Left ventricle myocardium inferior (tissue), 1 donor: ENCODE measurements at places on chromosomes 7 and 10.
A peak's percentile ranks its signal among the peaks of the same experiment; 100 is the strongest.

- no peak for DNase-seq
Observed at GRCh38 chr7:133234961-133235875, 17.7 kb upstream of the EXOC4 start.

GRCh38 chr10:70432101-70432500, 9.4 kb downstream of the NODAL start:
- DNase-seq: peak; percentile 54

- DNase-seq: no peak
Observed at GRCh38 chr10:30865141-30865926, 166.3 kb downstream of the ZNF438 start.

DNA sequence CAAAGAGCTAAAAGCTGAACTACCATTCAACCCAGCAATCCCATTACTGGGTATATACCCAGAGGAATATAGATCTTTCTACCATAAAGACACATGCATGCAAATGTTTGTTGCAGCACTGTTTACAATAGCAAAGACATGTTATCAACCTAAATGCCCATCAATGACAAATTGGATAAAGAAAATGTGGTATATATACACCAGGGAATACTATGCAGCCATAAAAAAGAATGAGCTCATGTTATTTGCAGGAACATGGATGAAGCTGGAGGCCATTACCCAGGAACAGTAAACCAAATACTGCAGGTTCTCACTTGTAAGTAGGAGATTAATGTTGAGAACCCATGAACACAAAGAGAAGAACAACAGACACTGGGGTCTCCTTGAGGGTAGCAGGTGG, 1295.1 kb downstream of the TYW1 start:
- DNase-seq: no peak

GRCh38 chr10:114829160-114829909, 7.8 kb downstream of the FHIP2A start:
- DNase-seq: no peak

GRCh38 chr10:114301177-114301576, 62.1 kb downstream of the VWA2 start:
- no peak for DNase-seq

DNA sequence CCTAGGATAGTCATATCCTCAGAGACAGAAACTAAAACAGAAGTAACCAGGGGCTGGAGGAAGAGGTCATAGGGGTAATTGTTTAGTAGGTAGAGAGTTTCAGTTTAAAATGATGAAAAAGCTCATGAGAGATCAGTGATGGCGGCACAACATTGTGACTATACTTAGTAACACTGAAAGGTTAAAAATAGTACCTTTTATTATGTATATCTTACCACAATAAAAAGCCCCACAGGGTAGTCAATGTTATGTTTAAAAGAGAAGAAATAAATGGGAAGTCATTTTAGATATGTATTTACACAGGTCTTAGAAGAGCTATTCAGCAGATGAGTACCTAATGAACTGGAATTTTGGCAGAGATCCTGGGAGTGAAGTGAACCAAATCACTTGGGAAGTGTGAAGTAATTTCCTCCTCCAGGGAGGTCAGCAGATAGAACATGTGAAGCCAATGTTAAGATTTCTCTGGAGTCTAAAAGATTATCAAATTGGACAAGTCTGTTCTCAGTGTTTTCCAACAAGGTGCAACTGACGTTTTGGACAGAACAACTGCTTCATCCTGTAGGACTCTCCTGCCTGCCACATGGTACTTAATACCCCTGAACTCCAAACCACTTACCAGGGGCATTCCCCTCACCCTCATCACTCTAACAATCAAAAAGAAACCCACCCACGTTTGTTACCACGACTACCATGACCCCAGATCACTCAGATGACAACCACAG, 6.4 kb downstream of the CDCA7L start:
- DNase-seq: no peak

GRCh38 chr7:126658684-126659083, 594.1 kb downstream of the GRM8 start:
- no peak for DNase-seq

- no peak for DNase-seq
Observed at GRCh38 chr7:96327429-96327828, 5.5 kb upstream of the SLC25A13 start.

DNA sequence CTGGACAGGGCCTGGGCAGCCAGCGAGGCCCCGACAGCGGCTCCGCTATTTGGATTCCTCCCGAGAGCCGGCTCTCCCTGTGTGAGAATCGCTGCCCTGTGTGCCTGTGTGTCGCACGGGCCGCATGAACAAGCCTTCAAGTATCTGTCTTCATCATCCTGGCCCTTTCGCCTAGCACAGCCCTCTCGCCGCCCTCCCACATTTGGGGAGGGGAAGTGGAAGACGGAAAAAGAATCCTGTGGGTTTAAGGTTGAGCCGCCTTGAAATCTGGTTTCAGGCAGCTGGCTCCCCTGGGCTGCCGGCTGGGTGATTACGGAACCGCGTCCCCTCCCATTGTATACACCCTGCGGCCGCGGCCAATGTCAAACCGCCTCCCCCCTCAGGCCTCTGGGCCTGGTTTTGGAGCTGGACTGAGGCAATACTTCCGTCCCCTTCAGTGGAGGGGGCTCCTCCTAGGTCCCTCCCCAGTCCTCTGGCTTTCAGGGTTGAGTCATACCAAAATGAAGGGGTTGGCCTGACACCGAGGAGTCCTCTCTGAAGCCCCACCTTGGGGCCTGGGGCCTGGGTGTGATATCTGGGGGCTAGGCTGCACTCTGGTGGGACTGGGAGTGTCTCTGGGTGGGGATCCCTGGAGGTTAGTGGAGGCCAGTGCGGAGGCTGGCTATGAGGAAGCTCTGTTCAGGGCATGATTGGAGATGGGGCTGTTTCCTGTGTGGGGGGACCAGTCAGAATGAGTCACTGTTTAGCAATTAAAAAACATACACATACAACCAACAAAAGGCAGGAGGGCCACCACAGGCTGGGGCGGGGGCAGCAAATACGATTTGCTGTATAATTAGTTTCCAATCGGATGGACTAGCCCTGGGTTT, 1.7 kb downstream of the TRIM8 start:
- DNase-seq: peak; percentile 89

DNA sequence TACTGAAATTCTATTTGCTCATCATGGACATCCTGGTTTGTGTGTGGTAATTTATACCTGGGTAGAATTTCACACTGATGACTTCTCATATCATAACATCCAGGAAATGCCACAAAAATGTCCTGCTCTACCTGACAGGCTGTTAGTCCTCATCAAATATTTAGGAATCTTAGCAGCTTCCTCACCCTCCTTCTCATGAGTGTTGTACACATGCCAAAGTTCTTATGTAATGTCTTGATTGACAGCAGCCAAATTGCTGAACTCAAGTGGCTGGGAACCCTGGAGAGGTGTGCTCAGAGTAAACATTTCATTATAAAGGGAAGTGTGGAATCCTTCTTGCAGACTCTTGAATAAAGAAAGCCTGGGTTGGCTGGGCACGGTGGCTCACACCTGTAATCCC, 8.9 kb downstream of the EEPD1 start:
- DNase-seq: no peak

- no peak for DNase-seq
Observed at GRCh38 chr7:94060752-94061151, 56.6 kb upstream of the BET1 start.

- DNase-seq: no peak
Observed at GRCh38 chr10:94858005-94858404, 80.5 kb upstream of the CYP2C9 start.

DNA sequence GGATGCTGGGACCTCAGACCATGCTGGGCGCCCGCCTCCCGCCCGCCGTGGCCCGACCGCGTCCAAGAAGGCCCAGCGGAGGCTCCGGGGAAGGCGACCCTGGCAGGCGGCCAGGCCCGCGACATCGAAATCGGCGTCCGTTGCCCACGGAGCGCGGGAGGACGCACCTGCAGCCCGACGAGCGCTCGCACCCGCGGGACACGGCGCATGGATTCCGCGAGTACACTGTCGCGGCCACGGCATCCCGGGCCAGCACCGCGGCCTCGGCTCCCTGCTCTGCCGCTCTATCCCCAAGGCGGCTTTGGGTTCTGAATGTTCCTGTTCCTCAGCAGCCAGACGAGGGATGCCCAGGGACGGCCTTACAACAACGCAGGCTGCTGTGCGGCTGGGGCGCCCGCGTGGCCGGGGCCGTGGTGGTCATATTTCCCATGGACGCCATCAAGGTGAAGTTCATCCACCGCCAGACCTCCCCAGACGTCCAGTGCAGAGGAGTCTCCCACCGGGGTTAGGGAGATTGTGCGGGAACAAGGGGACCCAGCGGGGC, 67.5 kb upstream of the ZNF722 start:
- DNase-seq: no peak

- DNase-seq: no peak
Observed at GRCh38 chr10:130387936-130388580, 251.9 kb downstream of the GLRX3 start.

DNA sequence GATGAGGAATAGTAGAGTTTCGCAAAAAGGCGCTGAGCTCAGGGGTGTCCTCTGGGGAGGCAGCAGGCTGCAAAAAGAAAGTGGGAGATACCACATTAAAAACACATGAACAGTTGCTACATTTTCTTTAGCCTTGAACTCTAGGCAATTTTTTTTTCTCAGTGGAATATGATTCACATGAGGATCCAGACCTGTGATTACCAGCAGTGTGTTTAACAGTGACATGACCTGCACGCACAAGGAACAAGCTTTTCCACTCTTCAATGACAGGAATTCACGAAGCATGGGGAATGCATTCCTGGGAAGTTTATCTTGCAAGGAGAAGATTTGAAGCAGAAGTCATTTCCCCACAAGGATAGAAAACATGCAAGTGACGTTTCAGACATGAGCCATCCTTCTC, 161.6 kb downstream of the ITGA8 start:
- DNase-seq: no peak

DNA sequence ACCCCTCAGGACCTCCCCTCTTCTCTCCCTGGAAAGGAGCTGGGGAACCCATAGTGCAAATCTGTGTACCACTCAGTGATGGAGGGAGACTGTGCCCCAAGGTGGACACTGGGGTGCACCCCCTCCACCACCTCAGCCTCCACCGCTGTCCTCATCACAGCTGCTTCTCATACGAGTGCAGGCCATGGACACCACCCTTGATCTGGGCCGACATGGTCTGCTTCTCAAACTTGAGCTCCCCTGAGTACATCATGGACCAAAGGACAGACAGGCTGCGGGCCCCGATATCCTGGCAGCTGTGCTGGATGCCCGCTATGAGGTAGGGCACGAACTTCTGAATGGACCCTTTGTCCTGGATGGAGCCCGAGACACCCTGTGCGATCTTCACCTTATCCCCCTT, 142.6 kb upstream of the KCNMA1 start:
- no peak for DNase-seq

DNA sequence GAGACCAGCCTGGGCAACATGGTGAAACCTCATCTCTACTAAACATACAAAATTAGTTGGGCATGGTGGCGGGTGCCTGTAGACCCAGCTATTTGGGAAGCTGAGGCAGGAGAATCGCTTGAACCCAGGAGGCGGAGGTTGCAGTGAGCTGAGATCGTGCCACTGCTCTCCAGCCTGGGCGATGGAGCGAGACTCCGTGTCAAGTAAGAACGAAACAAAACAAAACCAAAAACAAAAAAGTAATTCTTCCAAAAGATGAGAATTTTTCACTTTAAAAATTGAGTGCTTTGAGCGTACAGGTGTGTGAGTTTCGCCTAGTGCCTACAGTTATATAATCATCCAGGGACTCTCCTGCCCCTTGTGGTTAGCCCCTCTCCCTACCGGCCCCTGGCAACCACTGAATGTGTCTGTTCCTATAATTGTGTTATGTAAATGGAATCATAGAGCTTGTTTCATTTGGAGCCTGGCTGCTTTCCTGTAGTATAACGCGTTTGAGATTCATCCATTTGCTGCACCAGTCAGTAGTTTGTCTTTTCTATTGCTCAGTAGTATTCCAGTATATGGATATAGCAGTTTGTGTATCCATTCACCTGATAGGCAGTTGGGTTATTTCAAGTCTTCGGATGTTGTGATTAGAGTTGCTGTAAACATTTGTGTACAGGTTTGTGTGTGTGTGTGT, 80.0 kb downstream of the RBM33 start:
- no peak for DNase-seq

GRCh38 chr7:131890176-131890575, 333.7 kb upstream of the PODXL start:
- DNase-seq: no peak

DNA sequence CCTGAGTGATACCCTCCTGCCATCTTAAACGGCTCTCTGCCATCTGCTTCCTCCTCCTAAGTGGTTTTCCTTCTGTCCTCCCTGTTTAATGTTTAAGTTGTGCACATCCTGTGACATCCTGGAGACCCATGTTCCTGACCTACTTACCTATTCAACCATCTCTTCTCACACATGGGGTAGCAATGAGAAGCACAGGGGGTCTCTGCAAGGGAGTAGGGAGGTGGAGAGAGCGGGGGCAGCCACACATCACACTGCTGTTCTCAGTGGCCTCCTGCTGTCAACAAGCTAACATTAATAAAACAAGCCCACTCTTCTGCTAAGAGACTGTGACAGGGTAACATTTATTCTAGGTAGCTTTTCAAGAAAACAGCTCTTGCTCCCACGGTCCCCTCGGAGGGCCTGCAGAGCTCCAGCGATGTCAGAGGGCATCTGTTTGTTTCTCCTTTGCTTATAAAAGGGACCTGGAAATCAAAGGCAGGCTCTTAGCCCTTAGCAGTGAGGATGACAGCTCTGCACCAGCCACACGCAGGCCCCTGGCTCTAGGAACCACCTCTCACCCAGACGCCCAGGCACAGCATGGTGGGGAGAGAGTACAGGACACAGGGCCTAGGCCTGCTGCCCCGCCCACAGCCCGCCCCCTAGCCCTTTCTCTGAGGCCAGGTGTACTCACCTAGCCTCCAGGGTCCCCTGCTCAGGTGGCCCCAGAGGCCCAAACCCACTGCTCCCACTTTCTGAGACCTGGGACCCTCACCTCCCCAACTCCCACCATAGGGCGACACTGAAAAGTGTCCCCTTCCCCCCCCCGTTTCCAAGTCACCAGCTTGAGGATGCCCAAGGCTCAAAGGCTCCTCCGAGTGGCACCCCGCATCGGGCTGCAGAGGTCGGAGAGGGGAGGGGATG, 943 bp upstream of the SLC18A2 start:
- DNase-seq: no peak
